ENCODE measurements at places on chromosomes 1 and 21. TPM values are rescaled to one million over a fixed set of nuclear protein-coding genes. Genes with fewer than 3 reads are reported as not detected.

DNA sequence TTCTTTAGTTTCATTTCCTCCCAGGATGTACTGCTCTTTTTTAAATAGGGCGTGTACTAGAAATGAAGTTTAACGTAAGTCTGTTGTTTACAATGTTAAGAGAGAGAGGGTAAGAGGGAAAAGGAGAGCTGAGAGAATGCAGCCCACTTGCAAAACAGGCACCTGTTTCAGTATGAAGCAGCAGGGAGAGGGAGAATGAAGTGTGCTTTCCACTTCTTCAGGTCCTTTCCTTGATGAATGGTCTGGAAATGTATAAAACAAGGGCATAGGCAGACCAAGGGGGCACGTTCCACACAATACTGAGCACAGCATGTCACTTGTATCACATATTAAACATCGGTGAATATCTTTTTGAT is 2.0 kb downstream of the KCNA3 start:
- H3K36me3 ChIP-seq = no peaks in the 10 kb centered on the region
- no peak overlapping the region for H3K27ac ChIP-seq
- H3K4me1 ChIP-seq = no peaks in the 10 kb centered on the region

BRDT gene
- not detected for polyA plus RNA-seq

GRCh38 chr1:232886271-232886670 is 64.1 kb upstream of the NTPCR start:
- H3K4me1 ChIP-seq = peaks cover 12% of the 10 kb centered on the region
- H3K27me3 ChIP-seq = no peaks in the 10 kb centered on the region
- peak overlapping the region; percentile 41 for H3K27ac ChIP-seq
- no peak overlapping the region for H3K4me3 ChIP-seq
- DNase-seq = peak; percentile 53

- no peaks in the 10 kb centered on the region for H3K36me3 ChIP-seq
- no peak overlapping the region for H3K4me3 ChIP-seq
- no peaks in the 10 kb centered on the region for H3K4me1 ChIP-seq
- H3K27ac ChIP-seq = no peak overlapping the region
- no peaks in the 10 kb centered on the region for H3K27me3 ChIP-seq
Observed at GRCh38 chr1:240577095-240577494, 34.9 kb downstream of the GREM2 start.

DNA sequence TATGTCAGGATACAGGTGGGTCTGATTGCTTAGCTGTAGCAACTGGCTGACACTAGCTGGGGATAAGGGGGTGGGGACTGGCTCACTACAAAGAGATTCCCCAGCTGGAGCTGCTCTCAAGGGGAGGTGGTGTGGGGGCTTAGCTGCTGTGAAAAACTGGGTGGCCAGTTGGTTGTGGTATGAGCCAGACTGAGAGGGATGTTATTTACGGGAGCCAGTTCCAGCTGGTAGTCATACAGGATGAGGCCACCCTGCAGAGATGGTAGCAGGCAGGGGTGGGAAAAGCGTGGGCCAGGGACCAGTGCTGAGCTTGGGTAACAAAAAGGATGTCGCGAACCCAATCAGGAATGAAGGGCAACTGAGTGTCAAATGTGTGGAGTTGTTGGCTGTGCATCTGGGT is 204.0 kb upstream of the C21orf91 start:
- no peak overlapping the region for H3K27ac ChIP-seq
- no peaks in the 10 kb centered on the region for H3K4me1 ChIP-seq
- H3K36me3 ChIP-seq = no peaks in the 10 kb centered on the region
- no peaks in the 10 kb centered on the region for H3K27me3 ChIP-seq

MCOLN2 gene
- 3.2 TPM for polyA plus RNA-seq

HES3 gene
- not detected for polyA plus RNA-seq

AMIGO1 gene
- polyA plus RNA-seq = 2.0 TPM

SPATA21 gene
- polyA plus RNA-seq = not detected

KLHL20 gene
- 18.8 TPM for polyA plus RNA-seq

- no peak overlapping the region for H3K27ac ChIP-seq
- H3K4me3 ChIP-seq = no peak overlapping the region
- no peaks in the 10 kb centered on the region for H3K36me3 ChIP-seq
Observed at GRCh38 chr1:203547771-203548421, 53.9 kb downstream of the OPTC start.

THEM5 gene
- polyA plus RNA-seq = 0.45 TPM

DNA sequence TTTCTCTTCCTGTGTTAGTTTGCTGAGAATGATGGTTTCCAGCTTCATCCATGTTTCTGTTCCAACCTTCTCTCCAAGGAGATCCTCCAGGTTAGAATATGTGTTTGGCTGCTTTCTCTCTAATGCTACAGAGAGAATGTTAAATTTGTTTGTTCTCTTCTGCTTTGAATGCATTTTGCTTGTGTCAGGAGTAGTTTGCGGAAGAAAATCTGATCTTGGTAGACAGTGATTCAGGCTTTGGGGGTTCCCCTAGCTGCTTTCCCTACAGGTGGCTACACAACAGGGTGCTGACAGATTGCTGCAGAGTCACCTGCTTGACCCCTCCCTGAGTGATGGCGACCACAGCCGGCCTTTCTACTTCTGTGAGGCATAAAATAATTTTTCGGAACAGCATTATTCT is 41.8 kb downstream of the MACO1 start:
- no peak overlapping the region for H3K4me3 ChIP-seq
- H3K27me3 ChIP-seq = no peaks in the 10 kb centered on the region
- peaks cover 2% of the 10 kb centered on the region for H3K36me3 ChIP-seq
- no peak for DNase-seq

ARMH1 gene
- 2.8 TPM for polyA plus RNA-seq

- H3K4me3 ChIP-seq = no peak overlapping the region
- no peak for DNase-seq
- H3K27me3 ChIP-seq = peaks cover 3% of the 10 kb centered on the region
Observed at GRCh38 chr1:33183306-33183705, 1.5 kb upstream of the TRIM62 start.

- H3K4me3 ChIP-seq = no peak overlapping the region
- H3K36me3 ChIP-seq = peaks cover 5% of the 10 kb centered on the region
- DNase-seq = no peak
- no peaks in the 10 kb centered on the region for H3K27me3 ChIP-seq
- H3K4me1 ChIP-seq = no peaks in the 10 kb centered on the region
- H3K27ac ChIP-seq = no peak overlapping the region
Observed at GRCh38 chr1:35285771-35286606, 17.5 kb downstream of the ZMYM4 start.

DNA sequence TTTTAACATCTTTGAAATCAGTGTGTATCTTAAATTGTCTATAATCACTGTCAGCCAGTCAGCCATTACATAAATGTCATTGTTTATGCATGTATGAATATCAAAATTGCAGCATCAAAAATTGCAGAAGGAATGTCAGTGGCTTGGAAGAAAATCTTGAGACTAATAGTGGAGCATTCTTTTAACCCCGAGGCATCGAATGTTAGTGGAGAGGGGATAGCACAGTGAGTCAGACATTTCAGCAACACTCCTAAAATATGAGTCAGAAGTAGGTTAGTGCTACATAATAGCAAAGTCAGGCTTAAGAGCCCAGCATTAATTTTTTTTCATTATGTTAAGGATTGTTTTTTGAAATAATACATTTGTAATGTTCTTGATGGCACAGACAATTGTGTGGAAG is 45.5 kb downstream of the SNRPE start:
- H3K4me1 ChIP-seq = no peaks in the 10 kb centered on the region
- no peak overlapping the region for H3K4me3 ChIP-seq
- H3K36me3 ChIP-seq = no peaks in the 10 kb centered on the region
- no peaks in the 10 kb centered on the region for H3K27me3 ChIP-seq
- DNase-seq = no peak

DNA sequence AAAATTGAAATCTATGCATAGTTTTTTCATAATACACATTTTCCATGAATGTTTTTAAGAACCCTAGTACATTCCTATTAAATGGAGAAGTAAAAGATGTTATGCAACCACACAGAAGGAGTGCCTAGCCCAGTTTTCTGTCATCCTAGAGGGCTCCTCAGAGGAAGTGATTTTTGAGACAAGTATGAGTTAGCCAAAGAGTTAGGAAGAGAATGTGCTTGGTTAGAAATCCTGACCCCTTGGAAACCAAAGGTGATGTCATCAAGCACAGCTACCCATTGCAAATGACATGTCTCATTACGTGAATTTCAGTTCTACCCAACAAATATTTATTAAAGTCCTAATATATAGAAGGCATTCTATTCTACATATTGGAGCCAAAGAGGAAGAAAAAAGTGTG is 88.9 kb upstream of the TNFSF4 start:
- H3K27ac ChIP-seq = no peak overlapping the region
- no peaks in the 10 kb centered on the region for H3K27me3 ChIP-seq
- DNase-seq = no peak
- no peaks in the 10 kb centered on the region for H3K4me1 ChIP-seq
- no peak overlapping the region for H3K4me3 ChIP-seq
- H3K36me3 ChIP-seq = no peaks in the 10 kb centered on the region

DNA sequence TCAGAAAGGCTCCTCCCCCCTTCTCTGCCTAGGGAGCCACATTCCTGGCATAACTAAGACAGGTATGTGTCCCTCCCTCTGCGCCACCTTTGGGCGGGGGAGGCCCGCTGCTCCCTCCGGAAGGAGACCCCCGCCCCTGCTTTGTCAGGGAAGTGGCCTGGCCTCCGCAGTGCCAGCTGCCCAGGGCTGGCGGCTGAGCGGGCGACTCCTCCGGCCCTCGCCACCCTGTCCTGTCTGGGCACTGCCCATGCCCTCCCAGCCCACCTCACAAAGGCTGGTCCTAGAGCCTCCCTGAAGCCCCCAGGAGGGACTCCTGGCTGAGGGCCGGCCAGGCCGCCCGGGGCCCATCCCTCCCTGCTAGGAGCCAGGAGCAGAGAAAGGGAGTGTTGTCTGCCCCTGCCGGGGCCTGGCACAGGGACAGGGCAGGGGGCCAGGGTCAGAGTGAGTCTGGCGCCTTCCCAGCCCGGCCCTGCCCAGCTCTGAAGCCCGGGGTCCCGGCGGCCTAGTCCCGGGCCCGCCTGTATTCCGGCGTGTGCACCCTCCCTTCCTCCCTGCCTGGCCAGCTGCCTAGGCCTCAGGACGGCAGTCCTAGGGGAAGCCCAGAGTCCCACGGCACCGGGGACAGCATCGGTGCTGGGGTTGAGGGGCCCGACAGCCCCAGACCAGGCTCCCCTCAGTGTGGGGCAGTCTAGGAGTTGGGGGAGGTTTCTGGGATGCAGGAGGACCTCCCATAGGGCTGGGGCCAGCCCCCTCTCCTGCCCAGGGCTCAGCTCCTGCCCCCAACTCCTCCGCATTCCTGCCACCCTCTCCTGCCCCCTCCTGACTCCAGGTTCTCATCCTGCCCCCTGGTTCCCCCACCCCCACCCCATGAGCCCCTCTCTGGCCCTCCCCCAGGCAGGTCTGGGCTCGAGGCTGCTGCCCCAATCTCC is 5.1 kb downstream of the AGRN start:
- H3K36me3 ChIP-seq = peaks cover 42% of the 10 kb centered on the region
- no peaks in the 10 kb centered on the region for H3K27me3 ChIP-seq
- peaks cover 43% of the 10 kb centered on the region for H3K4me1 ChIP-seq
- no peak overlapping the region for H3K4me3 ChIP-seq

- no peak overlapping the region for H3K4me3 ChIP-seq
- no peak for DNase-seq
- H3K4me1 ChIP-seq = peaks cover 66% of the 10 kb centered on the region
- H3K36me3 ChIP-seq = no peaks in the 10 kb centered on the region
- H3K27me3 ChIP-seq = no peaks in the 10 kb centered on the region
- H3K27ac ChIP-seq = no peak overlapping the region
Observed at GRCh38 chr1:2210786-2211185, 16.2 kb upstream of the FAAP20 start.

Measured in large intestine (tissue), 12 donors.